Kidney (tissue), 22 donors: ENCODE measurements at places on chromosomes 11 and 22.

DNA sequence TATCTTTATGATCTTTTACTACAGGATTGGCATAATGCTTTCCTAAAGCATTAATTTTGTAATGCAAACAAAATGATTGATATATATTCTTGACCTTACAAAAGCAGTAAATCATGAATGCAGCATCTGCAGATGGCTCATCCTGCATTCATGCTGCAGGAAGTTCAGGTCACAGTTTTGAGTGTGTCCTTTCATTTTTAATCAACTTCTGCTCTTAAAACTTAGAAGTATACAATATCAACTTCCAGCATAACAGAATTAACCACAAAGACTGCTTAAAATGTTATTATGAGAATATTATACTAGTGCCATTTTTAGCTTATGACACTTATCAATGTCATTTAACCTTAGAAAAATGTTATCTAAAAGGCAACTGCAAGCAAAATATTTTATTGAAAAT lies 54.0 kb downstream of the SLC36A4 start:
- no peak for DNase-seq

DNA sequence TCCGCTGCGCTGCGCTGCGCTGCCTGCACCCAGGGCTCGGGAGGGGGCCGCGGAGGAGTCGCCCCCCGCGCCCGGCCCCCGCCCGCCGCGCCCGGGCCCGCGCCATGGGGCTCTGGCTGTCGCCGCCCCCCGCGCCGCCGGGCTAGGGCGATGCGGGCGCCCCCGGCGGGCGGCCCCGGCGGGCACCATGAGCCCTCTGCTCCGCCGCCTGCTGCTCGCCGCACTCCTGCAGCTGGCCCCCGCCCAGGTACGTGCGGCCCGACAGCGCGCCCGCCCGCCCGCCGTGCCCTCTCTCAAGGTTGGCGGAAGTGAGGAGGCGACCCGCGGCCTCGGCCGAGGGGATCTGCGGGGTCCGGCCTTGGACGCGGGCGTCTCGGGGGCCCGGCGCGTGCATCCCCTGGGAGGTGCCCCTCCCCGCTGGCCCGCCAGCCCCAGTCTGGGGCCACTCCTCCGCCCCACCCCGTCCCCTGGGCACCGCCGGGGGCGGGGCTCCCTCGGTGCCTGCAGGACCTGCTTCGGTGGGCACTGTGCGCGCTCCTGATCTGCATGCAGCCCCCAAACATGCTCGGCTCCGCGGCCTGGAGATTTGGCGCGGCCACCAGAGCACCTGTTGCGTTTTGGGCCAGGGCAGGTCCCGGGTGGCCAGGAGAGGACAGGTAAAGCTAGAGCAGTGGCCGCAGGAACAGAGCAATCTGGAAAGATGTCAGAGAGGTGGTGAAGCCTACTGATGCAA lies 429 bp downstream of the VEGFB start:
- peak; percentile 79 for DNase-seq

GRCh38 chr11:12812849-12813248 lies 138.6 kb downstream of the TEAD1 start:
- DNase-seq = no peak

DNA sequence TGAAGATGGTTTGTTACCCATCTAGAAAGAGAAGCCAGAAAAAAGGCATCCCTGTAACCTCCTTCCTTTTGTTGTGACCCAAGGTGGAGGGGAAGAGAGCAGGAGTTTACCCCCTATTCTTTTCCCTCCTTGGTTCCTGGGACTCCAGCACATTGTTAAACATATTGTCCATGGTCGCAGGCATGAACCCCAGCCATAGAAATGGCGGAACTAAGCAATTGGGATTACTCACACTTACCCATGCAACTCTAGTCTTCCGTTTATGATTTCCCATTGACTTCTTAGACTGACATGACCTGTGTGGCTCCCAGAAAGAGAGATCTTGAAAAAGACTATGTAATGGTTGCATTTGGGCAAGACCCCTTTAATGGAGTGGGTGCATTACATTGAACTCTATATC lies 45.4 kb downstream of the OR4C46 start:
- DNase-seq = no peak

DNA sequence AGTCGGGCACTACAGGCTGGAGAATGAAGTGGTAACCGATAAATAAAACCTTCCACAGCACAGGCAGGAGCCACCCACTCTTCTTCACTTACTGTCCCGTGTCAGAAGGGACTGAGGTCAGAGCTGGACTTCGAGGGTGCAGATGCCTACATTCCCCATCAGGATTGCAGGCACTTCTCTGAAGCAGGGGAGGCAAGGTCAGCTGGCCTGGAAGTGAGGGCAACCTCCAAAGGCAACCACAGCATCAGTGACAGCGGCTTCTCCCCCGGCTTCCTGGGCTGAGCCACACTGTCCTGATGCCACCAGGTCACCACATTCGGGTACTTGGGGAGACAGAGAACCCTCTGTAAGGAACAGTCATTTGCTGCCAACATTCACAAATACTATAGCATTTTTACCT lies 22.7 kb downstream of the TCIRG1 start:
- no peak for DNase-seq

- DNase-seq = no peak
Measured at GRCh38 chr11:75873417-75874221, 58.6 kb downstream of the UVRAG start.

GRCh38 chr11:115159207-115159606 lies 345.0 kb downstream of the CADM1 start:
- DNase-seq = no peak

GRCh38 chr11:129992161-129992944 lies 10.3 kb downstream of the PRDM10 start:
- peak; percentile 68 for DNase-seq

- DNase-seq = no peak
Measured at GRCh38 chr11:121652971-121653370, 200.2 kb upstream of the SORL1-AS1 start.

- no peak for DNase-seq
Measured at GRCh38 chr11:132962041-132962440, 570.3 kb downstream of the OPCML start.

- no peak for DNase-seq
Measured at GRCh38 chr22:17576470-17576869, 13.2 kb downstream of the SLC25A18 start.

- DNase-seq = no peak
Measured at GRCh38 chr11:34510218-34510617, 3.4 kb downstream of the ELF5 start.

DNA sequence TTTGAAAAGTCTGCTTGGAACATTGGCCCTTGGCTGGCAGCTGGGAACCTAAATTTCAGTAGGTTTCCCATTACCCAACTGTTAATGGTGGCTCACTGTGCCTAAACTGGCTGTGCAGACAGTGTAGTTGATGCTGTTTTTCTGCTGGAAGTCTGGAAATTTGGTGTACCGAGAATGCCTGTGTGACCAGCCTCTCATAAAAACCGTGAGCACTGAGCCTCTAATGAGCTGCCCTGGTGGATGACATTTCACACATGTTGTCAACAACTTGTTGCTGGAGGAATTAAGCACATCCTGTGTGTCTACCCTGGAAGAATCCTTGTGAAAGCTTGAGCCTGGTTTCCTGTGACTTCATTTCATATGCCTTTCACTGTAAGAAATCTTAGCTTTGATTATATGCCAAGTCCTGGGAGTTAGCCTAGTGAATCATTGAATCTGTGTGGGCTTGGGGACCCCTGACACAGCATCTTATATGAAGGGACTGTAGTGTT lies 131.1 kb downstream of the LDLRAD3 start:
- DNase-seq = no peak

GRCh38 chr11:82883853-82884252 lies 16.4 kb downstream of the PRCP start:
- DNase-seq = no peak

- DNase-seq = peak; percentile 54
Measured at GRCh38 chr22:41833369-41834004, 582 bp downstream of the SREBF2 start.
